ENCODE measurements at places on chromosomes 3 and 15. TPM values are rescaled to one million over a fixed set of nuclear protein-coding genes. Genes with fewer than 3 reads are reported as not detected.

GRCh38 chr3:151285940-151286339, 7.6 kb upstream of the P2RY14 start:
- H3K27ac ChIP-seq, result no peak overlapping the region
- H3K4me3 ChIP-seq, result no peak overlapping the region
- no peaks in the 10 kb centered on the region for H3K36me3 ChIP-seq
- no peaks in the 10 kb centered on the region for H3K27me3 ChIP-seq

DNA sequence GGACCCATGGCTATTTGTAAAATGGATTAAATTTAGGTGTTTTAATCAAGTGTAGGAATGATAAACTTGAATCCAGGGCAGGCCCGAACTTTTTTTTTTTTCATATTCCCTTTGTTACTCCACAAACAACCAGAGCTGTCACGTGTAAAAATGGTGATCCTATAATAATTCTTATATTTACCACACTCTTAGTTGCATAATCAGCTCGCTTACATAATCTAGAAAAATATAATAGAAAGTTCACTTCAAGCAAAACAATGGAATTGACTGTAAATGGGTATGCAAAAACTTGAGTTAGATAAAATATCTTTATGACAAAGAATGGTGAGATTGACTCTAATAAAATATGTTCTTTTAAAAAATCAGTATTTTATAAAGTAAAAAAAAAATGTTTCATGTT, 2.1 kb upstream of the PAQR9 start:
- peaks cover 3% of the 10 kb centered on the region for H3K4me1 ChIP-seq
- no peak overlapping the region for H3K4me3 ChIP-seq
- H3K27ac ChIP-seq, result no peak overlapping the region
- peaks cover 60% of the 10 kb centered on the region for H3K27me3 ChIP-seq
- H3K36me3 ChIP-seq, result no peaks in the 10 kb centered on the region

The GABRA5 gene
- 4.4 TPM for total RNA-seq

The GOLGA8H gene
- 0.24 TPM for total RNA-seq

The PLA2G4D gene
- total RNA-seq, result not detected

DNA sequence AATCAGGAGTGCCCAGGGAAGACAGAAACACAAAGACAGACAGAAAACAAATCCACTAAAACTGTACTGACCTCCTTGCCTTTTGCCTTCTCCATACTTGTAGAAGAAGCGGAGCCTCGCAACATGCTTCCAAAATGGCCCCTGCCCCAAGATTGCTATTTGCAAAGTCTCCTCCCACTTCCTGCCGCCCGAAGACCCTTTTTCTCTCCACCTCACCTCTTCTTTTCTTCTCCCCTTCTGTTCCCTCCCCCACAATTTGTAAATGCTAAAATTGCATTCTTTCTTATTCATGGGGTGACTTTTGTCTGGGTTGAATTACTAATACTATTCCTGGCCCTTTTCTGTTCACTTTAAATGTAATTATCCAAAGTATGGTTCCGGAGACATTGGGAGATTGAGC, at the start of gene DPPA4:
Gene DPPA4, minus strand, starts transcription at position 154 of the 400 bp plus-strand sequence. Its CDS starts 29 bp downstream, at position 125.
- H3K36me3 ChIP-seq, result no peaks in the 10 kb centered on the region
- peak; percentile 80 for DNase-seq
- H3K4me3 ChIP-seq, result peak within 1 kb of the TSS; percentile 78
- H3K4me1 ChIP-seq, result peaks cover 20% of the 10 kb centered on the region

DNA sequence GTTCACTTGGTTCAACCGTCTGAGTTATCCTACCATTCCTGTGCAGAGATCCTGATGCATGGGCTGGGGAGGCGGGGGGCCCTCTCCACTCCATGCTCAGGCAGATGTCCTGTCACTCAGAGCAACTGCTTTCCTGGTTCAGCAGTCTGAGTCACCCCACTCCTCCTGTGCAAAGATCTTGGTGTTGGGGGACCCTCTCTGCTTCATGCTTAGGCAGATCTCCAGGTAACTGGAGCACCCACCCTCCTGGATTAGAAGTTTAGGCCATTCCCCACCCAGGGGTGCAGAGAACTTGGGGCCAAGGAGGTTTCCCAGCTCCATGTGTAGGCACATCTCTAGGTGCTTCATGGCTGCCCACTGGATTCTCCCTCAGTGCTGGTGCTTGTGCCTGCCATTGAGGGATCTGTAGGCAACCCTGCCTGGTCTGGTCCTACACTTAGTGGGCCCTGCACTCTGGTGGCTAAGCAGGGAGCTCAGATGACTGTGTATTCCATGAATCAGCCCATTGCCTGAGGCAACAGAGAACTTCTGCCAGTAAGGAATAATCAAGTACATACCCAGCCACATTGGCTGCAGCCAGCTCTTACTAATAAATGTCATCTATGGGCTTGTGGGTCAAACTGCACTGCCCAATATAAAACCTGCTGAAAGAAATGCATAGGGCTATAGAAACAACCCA, 465.4 kb upstream of the THBS1 start:
- no peaks in the 10 kb centered on the region for H3K27me3 ChIP-seq
- H3K4me3 ChIP-seq, result no peak overlapping the region
- DNase-seq, result no peak
- no peak overlapping the region for H3K27ac ChIP-seq
